ENCODE measurements at places on chromosomes 7 and 10.

DNA sequence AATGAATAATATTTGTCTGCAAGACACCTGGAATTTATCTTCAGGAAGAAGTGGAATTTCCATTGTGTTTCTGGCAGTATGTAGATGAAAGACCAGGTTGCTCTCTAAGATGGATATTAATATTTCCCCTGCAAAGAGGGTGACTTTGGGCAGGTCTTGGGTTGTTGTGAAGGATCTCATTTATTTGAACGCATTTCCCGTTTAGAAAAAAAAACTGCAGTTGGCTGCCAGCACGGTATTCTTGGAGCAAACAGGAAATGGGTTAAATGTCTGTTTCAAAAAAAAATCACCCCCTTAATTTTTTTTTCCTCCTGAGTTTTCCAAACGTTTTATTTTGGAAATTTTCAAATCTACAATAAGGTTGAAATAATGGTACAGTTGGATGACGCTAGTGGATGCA, 11.5 kb downstream of the EIF4H start:
- DNase-seq = no peak

DNA sequence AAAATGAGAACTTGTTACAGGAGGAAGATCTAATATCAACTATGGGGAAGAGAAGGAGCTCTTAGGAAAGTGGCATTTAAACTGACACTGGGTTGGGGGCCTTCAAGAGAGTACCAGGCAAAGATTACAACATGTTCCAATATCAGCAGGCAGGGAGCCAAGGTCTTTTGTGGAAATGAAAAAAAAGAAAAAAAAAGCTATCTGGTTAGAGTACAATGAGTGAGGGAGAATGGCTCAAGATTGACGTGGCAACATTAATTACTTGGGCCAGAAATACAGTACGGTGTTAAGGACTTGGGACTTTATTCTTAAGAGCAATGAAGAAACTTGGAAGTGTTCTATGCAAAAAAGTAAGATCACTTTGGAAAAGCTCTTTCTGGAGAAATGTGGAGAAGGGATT, 132.3 kb upstream of the CDK1 start:
- DNase-seq = no peak

GRCh38 chr7:151704960-151705635, 171.8 kb downstream of the PRKAG2 start:
- no peak for DNase-seq

DNA sequence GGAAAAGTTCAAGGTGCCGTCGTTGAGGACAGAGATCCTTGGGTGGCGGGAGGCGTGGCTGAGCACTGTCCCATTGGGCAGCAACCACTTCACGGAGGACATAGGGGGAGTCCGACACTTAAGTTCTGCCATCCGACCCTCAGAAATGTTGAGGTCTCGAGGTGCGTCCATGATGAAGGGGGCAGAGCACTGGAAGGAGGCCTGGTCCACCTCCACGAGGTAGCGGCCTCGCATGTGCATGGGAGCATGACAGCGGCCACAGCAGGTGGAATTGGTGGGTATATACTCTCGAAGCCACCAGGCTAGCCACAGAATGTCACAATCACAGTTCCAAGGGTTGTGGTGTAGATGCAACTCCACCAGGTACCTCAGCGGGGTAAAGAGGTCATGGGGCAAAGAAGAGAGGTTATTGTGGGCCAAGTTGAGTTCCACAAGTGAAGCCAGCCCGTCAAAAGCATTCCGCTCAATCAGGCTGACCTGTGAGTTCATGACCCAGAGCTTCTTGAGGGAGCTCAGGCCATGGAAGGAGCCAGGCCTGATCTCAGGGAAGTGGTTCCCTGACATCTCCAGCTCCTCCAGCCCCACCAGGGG, 1.7 kb downstream of the LRRC4 start:
- no peak for DNase-seq

GRCh38 chr10:48493083-48493871, 111.6 kb downstream of the ARHGAP22 start:
- no peak for DNase-seq

DNA sequence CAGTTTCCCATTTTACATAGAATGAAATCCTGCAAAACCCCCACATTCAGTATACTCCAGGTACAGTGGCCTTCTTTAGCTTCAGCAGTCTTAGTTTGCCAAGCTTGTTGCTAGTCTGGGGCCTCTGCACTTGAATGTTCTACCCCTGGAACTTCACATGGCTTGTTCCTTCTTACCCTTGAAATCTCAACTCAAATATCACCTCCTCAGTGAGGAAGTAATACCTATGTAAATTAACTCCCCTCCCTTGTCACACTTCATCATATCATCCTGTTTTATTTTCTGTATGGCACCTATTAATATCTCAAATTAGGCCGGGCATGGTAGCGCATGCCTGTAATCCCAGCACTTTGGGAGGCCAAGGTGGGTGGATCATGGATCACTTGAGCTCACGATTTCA, 163.8 kb upstream of the KAT6B start:
- no peak for DNase-seq

DNA sequence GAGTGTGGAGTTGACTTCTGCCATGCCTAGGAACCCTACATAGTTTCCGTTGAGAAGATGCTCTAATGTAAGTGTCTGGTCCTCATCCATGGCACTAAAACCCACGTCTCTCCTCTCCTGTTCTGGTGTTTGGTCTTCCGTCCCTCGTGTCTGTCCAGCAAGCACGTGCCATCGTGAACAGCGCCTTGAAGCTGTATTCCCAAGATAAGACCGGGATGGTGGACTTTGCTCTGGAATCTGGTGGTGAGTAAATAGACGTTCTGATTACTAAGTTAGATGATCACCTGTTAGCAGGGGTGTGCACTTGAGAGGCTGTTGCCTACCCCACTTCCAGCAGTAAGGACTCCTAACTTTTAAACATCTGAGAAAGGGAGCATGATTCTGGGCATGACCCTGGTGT, 15.1 kb upstream of the GET4 start:
- no peak for DNase-seq

GRCh38 chr7:108003599-108003935, 606 bp upstream of the LAMB1 start:
- no peak for DNase-seq

GRCh38 chr10:131786756-131787605, 113.8 kb upstream of the PPP2R2D start:
- no peak for DNase-seq

- DNase-seq = no peak
Observed at GRCh38 chr7:107353701-107354100, 116.2 kb upstream of the GPR22 start.

- no peak for DNase-seq
Observed at GRCh38 chr7:48048113-48048512, 12.8 kb downstream of the C7orf57 start.

DNA sequence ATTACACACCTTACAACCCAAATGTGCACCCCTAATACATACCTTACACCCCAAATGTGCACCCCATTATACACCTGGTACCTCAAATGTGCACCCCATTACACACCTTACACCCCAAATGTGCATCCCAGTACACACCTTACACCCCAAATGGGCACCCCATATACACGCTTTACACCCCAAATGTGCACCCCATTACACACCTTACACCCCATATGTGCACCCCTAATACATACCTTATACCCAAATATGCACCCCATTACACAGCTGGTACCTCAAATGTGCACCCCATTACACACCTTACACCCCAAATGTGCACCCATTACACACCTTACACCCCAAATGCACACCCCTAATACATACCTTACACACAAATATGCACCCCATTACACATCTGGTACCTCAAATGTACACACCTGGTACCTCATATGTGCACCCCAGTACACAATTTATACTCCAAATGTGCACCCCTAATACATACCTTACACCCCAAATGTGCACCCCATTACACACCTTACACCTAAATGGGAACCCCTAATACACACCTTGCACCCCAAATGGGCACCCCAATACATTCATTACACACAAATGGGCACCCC, 106.3 kb downstream of the KLF6 start:
- DNase-seq = no peak

DNA sequence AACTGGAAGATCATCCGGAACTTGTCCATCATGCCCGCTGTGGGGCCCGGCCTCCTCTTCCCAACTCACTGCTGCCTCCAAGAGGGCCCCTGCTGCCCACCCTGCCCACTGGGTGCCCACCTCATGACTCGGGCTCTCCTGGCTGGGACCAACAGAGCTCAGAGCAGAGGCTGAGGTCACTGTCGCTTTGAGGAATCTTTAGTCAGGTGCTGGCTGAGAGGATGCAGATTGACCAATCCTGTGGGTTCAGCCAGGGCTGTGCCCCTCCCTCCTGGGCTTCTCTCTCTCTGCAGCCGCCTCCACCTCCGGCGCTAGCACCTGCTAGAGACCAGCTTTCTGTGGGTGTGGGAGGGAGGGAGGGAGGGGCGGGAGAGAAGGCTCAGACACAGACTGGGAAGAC, at the start of gene CALHM1:
Gene CALHM1 (minus strand): TSS at position 181 of the 400 bp plus-strand sequence. CDS start 149 bp downstream, at position 32.
- DNase-seq = no peak

DNA sequence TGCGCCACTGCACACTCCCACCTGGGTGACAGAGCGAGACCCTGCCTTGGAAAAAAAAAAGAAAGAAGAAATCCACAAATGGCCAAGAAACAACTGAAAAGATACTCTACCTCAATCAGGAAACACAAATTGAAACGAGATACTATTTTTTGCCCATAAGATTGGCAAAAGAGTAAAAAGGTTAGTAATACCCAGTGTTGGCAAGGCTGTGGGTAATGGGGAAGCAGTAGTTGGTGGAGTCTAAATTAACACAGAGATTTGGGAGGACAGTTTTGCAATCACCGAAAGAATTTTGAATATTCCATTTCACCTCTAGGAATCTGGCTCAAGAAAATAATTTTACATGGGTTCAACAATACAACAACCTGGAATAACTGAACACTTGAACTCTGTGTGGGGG, 19.9 kb downstream of the ABRAXAS2 start:
- DNase-seq = no peak

DNA sequence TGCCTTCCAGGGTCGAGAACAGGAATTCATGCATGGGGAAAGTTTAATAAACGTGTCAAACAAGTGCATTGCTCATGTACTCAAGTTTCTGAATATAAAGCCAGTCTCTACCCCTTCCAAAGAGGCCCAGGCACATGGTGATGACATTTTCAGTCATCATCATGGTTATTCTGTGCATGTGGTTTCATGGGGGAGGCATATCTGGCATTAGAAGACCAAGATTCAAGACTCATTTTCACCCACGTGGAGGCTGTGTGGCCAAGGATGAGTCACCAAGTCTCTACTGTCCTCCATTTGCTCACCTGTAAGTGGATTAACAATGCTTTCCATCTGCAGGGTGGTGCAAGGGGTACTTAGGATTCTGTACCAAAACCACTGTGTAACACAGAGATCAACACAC, 34.0 kb upstream of the CNPY1 start:
- no peak for DNase-seq

- no peak for DNase-seq
Observed at GRCh38 chr10:95423164-95424005, 132.6 kb upstream of the PDLIM1 start.

DNA sequence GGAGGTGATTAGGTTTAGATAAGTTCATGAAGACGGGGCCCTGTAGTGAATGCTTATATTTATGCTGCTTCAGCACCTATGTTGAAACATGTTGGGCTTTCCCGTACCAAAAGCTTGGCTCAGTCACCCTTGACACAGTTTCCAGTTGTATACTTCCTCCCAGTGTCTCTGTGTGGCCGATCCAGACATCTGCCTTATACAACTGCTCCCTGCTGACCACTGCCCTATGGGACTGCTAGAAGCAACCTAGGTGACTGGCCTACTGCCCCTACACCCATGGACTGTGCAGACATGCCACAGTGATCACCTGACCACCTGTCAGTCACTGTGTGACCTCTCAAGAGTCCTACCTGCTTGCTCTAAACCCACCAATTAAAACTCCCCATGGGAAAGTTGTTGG, 22.6 kb upstream of the TSPAN13 start:
- DNase-seq = no peak

Measured in stimulated activated CD8-positive, alpha-beta memory T cell treated with anti-CD3 and anti-CD28 coated beads, Interleukin-4, amount 100 ng/mL, for 1 hour (primary cell).